Foreskin fibroblast (primary cell): ENCODE measurements at places on chromosomes 12 and 14.
A peak's percentile ranks its signal among the peaks of the same experiment; 100 is the strongest.

GRCh38 chr14:75275598-75275997 is 3.0 kb upstream of the FOS start:
- DNase-seq, result no peak

DNA sequence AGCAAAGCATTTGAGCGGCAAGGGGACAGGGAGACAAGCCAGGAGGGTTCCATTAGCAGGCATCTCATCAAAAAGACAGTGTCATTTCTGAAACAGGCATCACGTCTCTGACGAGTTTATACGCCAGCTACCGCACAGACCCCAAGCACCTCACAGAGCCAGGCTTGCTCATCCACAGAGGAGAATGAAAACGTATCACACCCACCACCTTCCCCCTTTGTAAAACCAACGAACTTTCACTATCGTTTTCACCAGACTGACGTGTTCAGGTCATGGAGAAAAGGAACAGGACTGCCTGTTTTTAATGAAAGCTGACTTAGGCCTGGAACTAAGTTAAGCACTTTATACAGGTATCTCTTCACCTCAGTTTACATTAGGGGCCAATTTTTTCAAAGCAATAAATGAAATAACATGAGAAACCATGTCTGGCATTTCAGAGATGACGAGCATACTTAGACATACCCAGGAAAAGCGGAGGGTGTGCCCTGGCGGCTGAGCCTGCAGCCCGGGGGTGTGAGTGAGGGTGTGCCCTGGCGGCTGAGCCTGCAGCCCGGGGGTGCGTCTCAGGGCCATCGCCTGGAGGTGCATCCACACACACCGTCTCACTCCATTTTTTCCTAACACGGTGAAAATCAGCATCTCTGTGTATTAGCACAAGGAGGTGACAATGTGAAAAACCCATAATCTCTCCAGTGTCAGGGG is 41.9 kb downstream of the STX2 start:
- no peak for DNase-seq

DNA sequence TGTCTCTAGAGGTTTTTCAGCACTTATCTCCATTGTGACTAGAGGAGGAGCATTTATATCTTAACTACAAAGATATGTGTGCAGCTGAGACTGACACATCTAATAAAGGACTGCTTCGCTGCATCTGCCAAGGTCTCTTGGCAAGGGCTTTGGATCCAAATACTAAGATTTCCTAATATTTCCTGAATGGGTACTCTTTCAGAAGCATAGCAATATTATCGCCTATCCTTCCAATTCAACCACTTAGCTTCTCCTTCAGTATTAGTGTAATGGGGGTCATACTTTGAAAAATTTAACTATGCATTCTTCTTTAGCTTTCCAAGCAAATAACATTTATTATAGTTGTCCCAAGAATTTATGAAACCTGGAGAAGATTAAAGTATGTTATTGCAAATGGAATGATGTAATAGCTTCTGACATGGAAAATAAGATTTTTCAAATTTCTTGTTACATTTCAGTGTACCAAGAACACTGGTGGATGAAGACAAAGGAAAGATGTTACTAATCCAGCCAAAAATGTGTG is 243.0 kb upstream of the PDE3A start:
- no peak for DNase-seq

GRCh38 chr12:56152132-56152755 is at the start of gene MYL6B:
TSS of gene MYL6B (plus strand) at chr12:56152587. CDS start at chr12:56153919, 1,332 bp downstream.
- peak; percentile 98 for DNase-seq

DNA sequence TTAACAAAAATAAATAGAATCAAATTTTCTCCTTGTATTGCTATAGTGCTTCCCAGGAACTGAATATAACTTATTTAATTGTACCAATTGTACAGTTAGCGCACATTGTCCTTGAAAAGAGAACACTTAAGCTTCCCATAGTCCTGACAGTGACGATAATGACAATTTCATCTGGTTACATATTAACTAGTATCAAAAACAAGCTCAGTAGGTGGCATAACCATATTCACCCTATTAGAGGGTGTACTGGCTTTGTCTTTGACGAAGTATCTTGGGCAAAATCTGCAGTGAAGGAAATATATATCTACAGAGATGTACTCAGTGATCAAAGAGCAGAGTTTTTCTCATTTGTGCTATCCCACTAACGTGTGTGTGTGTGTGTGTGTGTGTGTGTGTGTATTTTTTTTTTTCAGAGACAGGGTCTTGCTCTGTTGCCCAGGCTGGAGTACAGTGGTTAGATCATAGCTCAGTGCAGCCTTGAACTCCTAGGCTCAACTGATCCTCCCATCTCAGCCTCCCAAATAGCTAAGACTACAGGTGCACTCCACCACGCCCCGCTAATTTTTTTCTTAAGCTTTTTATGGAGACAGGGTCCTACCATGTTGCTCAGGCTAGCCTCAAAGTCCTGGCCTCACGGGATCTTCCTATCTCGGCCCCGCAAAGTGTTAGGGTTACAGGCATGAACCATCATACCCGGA is 4.9 kb upstream of the A2M start:
- DNase-seq, result no peak

DNA sequence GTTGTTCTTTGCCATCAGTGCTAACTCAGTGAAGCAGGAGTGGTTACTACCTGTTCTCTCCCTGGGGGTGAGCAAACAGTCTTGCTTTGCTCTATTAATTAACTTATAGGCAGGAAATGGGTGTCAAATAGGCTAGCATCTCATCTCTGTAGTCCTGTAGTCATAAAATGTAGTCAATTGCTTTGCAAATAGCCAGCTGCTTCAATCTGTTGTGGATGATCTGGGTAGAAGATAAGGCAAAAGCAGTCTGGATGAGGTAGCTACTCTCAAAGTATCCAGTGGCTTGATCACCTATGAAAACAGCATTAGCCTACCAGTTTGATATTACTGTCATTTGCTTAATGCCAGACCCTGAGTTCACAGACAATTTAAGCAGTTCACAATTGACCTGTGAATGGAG is 369.0 kb upstream of the TMTC1 start:
- no peak for DNase-seq

GRCh38 chr12:215116-215515 is 1.2 kb upstream of the SLC6A12 start:
- DNase-seq, result no peak

DNA sequence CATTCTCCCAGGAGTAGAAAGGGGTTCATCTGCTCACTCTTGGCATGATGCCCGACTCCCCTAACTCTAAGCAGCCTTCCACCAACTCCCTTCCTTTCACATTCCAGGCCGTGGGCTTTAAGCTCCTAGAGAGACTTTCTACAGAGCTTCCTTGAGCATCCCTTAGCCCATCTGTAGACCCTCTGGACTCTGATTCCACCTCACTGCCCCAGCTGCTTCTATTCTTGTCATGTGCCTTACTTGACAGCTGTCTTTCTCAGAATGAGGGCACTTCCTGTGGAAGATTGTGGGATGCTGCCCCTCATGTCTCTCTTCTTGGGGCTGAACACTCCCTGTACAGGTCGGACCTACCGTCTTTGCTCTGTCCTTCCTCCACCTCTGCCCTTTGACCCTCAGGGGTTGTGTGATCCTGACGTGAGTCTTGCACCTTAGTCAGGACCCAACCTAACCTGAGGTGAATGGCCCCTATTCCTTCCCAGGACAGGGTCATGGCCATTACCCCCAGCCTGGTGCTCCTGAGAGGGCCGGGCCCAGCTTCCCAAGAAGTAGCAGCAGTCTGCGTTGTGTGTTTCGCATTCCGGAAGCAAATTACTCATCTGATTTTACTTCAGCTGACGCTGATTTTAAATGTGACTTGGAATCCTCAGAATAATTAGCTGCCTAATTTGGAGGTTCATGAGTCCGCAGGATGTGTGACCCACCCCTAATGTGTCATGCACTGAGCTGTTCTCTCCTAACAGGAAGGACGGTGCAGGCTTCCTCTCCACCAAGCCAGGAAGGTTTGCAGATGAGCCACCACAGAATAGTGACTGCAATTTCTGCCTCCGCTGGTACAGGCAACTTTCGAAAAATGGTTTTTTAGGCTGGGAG is 2.7 kb upstream of the GALNT6 start:
- DNase-seq, result peak; percentile 92

DNA sequence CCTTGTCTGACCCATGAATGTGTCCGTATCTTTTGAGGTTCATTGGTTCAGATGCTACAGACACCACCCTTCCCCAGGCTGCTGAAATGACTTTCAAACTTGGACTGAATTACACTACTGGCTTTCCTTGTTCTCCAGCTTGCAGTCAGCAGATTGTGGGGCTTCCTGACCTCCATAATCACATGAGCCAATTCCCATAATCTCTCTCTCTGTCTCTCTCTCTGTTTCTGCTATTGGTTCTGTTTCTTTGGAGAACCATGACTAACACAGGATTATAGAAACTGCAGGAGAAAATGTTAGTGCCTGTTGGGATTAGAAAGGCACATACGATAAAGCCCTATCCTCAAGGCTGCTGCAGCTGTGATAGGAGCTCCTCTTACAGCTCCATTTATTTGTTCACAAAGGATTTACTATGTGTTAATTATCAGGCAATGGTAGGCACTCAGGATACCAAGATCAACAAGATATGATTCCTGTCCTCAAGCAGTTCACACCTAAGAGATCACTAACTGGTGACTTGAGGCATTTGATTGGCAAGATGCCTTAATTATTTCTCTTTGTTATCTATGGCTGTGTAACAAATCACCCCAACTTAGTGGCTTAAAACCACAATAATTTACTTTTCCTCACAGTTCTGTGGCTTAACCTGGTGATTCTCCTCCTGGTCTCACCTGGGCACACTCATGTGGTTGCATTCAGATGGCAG is 10.2 kb upstream of the NYNRIN start:
- no peak for DNase-seq

- DNase-seq, result no peak
Measured at GRCh38 chr12:1293901-1294300, 300.5 kb downstream of the FBXL14 start.

DNA sequence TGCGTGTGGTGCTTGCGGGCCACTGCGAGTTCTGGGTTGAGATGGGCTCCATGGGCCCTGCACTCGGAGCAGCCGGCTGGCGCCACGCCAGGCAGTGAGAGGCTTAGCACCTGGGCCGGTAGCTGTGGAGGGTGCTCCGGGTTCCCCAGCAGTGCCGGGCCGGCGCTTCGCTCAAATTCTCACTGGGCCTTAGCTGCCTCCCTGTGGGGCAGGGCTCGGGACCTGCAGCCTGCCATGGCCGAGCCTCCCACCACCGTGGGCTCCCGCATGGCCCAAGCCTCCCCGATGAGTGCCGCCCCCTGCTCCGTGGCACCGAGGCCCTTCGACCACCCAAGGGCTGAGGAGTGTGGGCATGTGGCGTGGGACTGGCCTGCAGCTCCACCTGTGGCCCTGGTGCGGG is 375.7 kb downstream of the NELL2 start:
- DNase-seq, result no peak

DNA sequence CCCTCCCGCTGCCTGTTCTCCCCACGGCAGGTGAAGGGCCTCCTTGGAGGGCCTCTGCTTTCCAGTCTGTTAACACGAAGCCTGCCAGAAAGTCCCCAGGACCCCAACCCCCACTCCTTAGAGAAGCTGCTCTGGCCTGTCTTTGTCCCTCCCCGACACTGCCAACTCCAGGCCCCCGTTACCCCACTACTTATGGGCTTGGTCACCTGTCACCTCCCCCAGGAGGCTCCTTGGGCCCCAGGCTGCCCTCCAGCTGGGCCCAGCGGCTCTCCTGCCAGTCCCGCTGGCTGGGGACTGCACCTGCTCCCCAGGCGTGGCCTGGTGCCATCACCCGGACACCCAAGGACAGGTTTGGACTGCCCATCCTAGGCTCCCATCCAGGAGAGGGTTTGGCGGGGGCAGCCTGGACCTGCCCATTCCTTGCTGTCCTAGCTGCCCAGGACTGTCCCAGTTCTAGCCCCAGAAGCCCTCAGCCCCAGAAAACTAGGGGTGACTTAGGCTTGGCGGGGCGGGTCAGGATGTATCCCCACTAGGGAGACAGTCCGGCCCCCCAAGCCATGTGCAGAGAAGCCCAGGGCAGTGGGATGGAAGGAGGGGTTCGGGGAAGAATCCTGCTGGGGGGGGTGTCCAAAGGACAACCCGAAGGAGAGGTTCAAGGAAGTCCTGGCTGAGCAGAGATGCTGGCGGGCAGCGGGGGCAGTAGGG is 155.7 kb upstream of the C14orf180 start:
- DNase-seq, result no peak

DNA sequence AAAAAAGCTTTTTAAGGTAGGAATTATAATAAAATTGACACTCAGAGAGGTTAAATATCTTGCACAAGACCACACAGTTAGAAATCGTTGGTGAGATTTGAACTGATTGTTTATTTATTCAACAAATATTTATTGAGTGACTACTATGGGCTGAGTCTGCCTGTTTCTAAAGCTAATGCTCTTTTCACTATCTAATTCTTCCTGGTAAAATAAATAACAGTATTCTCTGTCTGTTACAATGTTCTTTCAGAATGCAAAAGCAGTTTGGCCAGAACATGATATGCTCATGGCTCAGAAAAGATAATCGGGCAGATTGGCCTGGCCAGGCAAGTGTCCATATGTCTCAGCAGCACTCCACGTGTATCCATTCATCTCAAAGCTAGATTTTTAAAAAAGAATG is 82.0 kb downstream of the BTG1 start:
- DNase-seq, result peak; percentile 59

DNA sequence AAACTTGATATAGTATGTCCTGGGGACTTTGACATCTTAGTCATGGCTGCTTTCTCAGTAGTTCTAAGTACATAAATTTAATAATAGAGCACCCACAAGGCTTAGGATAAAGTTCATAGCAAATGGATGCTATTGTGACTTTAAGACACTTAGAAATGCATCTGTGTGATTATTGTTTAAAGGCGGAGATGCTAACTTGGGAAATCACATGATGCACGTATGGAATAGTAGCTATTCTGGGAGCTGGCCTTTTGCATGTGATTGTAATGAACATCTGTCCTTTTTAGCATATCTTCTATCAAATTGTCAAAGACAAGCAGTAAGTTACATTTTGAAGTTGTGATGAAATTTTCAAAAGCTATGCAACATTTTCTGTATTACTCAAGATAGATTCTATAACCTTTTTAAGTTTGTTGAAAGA is 46.7 kb upstream of the ATP2A2 start:
- no peak for DNase-seq

- DNase-seq, result no peak
Measured at GRCh38 chr12:131776237-131776889, 51.8 kb upstream of the MMP17 start.

DNA sequence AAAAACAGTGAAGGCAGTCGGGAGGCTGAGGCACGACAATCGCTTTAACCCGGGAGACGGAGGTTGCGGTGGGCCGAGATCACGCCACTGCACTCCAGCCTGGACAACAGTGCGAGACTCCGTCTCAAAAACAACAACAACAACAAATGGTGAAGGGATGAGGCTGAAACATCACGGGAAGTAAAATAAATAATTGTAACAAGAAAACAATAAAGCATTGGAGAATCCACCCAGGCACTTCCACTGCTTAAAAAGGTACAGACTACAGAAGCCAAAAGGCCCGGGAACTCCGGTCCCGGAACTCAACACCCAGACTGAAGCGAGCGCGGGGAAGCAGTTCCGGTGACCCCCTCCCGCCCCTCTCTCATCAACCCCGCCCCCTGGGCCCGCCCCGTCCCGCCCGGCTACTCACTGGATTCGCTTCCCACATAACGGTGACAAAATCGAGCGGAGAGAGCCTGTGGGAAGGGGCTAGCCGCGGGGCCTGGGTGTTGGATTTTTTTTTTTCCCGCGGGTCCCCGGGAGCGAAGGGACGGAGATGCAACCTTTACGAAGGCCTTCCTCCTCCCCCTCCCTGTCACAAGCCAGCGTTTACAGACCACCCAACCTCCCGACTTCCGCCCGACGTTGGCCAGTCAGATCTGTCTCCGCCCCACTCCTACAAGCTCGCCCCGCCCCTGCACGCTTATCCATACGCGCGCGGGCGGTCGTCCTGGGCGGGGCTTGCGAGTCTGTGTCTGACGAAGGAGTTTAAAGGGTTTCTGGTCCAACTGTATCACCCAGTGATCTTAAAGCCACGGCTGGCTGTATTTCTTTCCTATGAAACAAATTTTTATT is at the start of gene PARP11:
PARP11 (minus strand) TSS at position 600 of the 837 bp plus-strand sequence; CDS start at position 430, 170 bp downstream.
- peak; percentile 95 for DNase-seq
